Activated CD4-positive, alpha-beta T cell treated with anti-CD3 and anti-CD28 coated beads, Interleukin-2, amount 10 ng/mL, durations not matched to agents 7 days and 5 days (primary cell): ENCODE measurements at places on chromosomes 5 and 9.

- DNase-seq, result no peak
Measured at GRCh38 chr5:39587675-39588074, 162.9 kb upstream of the DAB2 start.

- no peak for DNase-seq
Measured at GRCh38 chr5:9209846-9210492, 335.9 kb downstream of the SEMA5A start.

DNA sequence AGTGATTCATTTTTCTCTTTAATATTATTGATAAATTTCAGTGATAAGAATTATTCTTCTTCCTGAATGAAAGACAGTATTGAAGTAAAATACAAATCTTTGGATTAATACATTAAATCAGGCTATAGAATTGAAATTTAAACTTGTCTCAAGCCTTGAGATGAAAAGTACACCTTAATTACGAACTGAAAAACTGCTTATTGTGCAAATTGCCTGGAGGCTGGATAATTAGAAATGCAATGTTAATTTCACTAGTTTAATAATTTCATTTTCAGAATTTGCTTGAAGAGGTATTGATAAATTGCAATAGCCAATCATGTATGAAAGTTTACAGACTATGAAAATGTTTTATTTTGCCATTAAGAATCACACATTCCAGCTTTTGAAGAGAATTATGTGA, 11.0 kb upstream of the CCNH start:
- no peak for DNase-seq

DNA sequence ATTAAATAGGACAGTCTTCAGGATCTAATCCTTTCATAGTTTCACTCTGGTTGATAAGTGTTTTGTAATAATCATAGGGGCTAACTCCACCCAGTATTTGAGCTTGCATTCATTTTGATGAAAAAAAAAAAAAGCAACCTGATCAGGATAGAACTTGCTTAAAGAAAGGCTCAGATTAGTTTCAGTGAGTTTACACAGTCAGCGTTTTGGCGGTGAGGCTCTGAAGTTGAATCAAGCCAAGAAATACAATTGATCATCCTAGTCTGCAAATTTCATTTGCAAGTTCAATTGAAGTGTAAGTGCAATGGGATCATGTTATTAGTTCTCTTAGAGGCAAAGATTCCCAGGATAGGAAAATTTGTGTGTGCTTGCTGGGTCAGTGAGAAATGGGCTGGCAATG, 159.7 kb upstream of the ELL2 start:
- no peak for DNase-seq

DNA sequence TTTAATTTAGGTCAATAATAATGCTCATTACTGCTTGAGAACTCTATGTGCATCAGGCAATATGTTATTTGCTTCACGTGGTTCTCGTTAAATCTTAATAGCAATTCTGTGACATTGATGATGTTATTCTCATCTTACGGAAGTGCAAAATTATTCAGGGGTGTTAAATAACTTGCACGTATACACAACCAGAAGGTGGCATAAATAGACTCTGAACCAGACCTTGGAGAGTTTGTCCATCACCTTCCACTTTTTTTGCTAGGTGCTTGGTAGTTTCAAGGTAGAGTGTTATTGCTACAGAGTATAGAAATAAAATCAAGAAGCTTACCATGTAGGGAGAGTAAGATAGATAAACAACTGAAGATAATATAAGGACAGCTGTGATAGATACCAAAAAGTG, 23.6 kb upstream of the TNFAIP8 start:
- DNase-seq, result no peak

- no peak for DNase-seq
Measured at GRCh38 chr5:159905496-159905895, 10.8 kb upstream of the ADRA1B start.

- DNase-seq, result no peak
Measured at GRCh38 chr5:179422908-179423481, 77.7 kb upstream of the ADAMTS2 start.

- DNase-seq, result no peak
Measured at GRCh38 chr5:108504974-108505373, 123.1 kb upstream of the FBXL17 start.

GRCh38 chr9:113619491-113620376, 156.2 kb downstream of the RGS3 start:
- DNase-seq, result no peak

GRCh38 chr9:108961151-108961550, 27.0 kb downstream of the ABITRAM start:
- no peak for DNase-seq

DNA sequence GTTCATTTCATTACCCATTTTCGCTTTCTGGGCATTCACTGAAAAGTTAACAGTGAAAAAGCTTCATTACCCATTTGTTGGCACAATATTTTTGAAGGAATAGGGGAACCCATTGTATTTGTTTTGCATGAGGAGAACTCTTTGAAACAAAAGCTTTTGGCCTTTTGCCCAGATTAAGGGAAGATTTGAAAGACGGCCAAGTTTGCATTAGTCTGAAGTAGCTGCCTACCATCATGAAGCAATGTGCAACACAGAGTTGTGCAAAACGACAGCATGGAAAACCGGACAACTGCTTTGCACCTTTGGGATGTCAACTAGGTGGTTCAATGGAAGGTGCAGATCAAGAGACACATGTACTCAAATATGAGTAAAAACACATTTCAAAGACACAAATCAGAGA, 84.9 kb downstream of the TRPM3 start:
- DNase-seq, result no peak

- no peak for DNase-seq
Measured at GRCh38 chr9:124511426-124511840, 4.2 kb upstream of the NR5A1 start.

GRCh38 chr5:172059661-172060100, 53.2 kb upstream of the FBXW11 start:
- no peak for DNase-seq

DNA sequence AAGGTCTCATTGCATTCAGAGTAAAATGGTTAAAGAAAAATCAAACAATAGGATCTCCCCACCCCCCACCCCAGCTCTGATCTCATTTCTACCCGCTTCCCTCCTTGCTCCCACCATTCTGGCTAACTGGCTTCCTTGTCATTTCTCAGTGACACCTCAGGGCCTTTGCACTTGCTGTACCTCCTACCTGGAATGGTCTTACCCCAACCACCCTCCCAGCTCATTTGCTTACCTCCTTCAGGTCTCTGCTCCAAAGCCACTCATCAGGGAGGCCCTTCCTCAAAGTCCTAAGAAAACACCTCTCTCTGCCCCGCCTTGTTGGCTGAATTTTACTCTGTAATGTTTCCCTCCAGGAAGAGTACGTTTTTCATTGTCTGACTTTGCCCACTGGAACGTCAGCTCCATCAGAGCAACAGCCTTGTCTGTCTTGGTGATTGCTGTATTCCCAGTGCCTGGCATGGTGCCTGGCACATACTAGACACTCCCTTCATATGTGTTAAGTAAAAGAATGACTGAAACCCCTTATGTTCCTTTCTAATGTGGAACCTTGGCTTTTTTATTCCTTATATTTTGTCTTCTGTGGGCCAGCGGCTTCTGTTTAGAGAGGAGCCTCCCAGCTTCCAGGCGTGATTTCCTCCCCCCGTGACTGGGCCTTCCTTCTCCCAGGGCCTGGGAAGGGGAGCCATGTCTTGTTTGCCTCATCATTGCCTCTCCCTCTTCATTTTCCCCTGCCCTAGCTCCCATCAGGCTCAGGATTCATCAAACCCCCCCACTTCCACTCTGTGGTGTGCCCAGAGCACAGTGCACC, 26.9 kb downstream of the NEURL1B start:
- DNase-seq, result no peak

DNA sequence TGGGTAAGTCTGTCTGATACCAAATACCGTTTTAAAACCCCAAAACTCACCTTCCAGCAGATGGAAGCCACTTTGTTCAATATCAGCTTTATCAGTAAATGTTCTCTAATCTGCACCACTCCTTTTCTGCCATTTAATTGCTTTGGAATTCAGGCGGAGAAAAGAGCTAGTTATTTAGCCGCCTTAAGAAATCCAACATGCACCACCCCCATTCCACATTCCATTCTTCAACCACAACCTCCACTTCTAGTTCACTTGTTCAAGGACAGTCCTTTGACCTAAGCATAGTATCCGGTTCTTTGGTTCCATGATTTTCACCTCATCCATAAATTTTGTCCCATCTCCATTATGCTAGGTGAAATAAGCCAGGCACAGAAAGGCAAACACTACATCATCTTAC, 240.1 kb downstream of the DNAH5 start:
- no peak for DNase-seq

DNA sequence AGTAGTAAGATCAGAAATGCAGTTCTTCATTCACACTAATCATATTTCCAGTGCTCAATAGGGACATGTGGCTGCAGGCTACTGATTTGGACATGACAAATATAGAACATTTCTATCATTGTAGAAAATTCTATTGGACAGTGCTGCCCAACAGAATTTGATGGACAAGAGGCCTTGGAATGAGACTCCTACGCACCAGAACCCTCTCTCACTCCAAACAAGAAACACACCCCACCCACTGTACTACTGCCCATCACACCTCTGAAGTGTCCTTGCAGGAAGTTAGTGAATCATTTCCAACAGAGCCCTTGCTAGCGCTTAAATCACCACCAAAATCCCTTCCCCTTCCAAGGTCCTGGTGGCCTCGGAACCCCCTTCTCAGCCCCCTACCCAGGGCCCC, 66.5 kb downstream of the ROR2 start:
- no peak for DNase-seq

GRCh38 chr5:164002628-164003027, 497.2 kb downstream of the MAT2B start:
- no peak for DNase-seq

- DNase-seq, result no peak
Measured at GRCh38 chr5:92380069-92380770, 997.1 kb upstream of the ARRDC3 start.
